ENCODE measurements at places on chromosomes 3 and 15.

DNA sequence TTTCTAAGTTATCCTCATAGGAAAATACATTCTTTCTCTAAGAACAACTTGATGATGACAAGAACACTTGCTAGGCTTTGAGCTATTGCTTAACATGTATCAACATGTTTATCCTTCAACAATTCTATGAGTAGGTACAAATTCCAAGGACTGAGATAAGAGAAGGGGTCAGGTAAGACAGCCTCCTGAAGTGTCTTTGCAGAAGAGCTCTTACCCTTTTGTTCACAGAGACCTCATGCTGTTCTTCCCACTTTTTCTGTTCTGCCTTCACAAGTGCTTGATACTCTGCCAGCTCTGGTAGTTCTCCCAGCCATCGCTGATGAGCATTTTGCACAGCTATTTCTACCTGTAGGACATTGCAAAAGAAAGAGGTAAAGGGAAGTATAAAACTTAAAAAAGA, 50.9 kb downstream of the CEP152 start:
- no peak for DNase-seq

DNA sequence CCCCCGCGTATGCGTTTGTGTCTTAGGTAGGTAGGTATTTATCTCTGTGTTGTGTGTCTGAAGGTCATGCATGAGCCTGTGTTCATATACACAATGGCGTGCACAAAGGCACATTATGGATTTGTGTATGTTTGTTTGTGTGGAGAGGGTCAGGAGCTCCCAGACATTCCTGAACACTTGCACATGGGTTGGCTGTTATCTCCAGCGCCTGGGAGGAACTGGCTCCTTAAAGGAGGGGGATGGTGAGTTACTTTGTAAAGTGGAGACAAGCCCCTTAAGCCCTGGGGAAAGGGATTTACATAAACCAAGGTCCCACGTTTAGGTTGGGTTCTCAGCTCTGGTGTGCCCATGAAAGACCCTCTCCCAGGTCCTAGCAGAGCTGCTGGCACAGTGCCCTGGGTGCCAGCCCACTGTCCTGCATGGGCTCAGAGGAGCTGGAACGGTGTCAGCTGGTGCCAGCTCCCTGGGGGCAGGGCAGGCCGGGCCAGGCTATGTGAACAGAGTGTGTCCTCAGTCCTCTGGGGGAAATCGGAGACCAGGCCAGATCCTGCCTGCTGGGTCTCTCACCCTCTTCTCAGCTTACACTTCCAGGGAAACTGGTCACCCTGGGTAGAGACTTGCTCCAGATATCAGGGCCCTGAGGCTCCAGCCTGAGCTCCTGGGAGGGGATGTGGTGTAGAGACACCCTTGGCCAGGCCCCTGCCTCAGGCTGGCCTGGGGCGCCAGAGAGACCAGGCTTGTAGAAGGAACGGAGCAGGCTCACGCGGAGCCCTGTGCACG, 25.1 kb downstream of the SNX33 start:
- no peak for DNase-seq

DNA sequence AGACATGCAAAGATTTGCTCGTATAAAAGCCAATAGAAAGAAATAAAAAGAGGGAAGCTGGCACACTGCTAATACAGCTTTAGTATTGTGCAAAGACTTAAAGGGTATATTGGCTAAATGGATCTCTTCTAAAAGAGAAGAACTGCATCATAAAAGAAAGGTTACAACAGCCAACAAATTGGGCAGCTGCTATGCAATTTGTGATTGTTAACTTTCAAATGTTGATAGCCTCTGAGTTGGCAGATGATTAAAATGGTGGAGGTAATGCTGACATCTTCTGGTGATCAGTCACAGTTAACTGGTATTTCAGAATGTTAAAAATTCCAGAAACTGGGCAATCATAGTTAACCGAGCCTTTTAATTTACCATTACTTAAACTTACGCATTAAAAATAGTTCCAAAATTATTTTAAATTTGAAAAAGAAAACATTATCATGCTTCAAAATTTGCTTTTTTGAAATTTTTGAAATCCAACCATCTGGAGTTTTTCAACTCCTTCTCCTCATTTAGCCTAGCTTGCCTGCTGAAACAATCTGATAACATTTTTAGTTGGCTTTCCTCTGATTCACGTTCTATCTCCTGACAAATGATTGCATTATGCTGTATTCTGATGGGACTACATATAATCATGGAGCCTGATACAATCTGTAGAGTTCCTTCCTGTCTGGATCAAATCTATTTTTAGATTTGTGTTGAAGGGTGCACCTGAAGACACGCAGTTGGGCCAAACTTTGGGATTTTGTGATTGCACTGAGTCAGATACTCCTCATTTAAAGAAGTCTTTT, 144.0 kb upstream of the PDZRN3 start:
- DNase-seq = no peak

DNA sequence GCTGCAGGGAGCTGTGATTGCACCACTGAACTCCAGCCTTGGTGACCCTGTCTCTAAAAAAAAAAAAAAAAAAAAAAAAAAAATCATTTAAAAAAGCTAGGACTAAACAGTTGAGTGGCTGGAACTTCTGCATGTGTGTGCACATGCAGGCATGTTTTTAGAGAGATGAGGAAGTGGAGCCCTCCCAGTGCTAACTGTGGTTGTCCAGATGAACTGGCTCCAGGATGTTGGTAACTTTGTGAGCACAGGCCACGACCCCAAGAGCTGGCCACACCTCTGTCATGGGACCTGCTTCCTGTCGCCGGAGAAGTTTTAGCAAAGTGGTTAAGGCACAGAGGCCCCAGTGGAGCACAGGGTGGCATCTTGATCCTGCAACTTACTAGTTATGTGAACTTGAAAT, 27.0 kb downstream of the CHCHD6 start:
- no peak for DNase-seq

DNA sequence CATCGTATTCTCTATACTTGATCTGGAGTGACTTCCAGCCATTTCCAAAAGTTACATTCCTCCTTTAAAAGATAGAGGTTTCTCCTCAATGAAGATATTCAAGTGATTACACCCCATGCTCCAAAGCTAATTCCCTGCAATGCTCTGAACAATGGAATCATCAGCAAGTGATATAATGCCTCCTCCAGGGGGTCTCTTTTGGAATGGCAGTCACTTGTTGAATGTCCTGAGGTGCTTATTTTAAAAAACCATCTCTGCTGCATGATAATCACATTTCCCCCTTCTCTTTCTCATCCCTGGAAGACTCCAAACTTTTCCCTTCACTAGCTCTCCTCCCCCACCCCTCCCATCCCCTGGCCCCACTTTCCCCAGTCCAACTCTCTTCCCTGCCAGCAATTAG, 2.6 kb downstream of the LHFPL4 start:
- DNase-seq = no peak

DNA sequence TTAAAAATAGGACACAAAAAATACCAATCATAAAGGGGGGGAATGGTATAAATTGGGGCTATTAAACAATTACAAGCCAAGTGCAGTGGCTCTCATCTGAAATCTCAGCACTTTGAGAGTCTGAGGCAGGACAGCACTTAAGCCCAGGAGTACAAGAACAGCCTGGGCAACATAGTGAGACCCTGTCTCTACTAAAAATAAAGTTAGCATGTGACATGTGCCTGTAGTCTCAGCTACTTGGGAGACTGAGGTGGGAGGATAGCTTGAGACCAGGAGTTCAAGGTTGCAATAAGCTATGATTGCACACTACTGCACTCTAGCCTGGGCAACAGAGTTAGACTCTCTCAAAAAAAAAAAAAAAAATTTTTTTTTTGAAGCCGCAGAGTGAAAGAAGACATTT, 23.8 kb upstream of the GABPB1 start:
- DNase-seq = no peak

DNA sequence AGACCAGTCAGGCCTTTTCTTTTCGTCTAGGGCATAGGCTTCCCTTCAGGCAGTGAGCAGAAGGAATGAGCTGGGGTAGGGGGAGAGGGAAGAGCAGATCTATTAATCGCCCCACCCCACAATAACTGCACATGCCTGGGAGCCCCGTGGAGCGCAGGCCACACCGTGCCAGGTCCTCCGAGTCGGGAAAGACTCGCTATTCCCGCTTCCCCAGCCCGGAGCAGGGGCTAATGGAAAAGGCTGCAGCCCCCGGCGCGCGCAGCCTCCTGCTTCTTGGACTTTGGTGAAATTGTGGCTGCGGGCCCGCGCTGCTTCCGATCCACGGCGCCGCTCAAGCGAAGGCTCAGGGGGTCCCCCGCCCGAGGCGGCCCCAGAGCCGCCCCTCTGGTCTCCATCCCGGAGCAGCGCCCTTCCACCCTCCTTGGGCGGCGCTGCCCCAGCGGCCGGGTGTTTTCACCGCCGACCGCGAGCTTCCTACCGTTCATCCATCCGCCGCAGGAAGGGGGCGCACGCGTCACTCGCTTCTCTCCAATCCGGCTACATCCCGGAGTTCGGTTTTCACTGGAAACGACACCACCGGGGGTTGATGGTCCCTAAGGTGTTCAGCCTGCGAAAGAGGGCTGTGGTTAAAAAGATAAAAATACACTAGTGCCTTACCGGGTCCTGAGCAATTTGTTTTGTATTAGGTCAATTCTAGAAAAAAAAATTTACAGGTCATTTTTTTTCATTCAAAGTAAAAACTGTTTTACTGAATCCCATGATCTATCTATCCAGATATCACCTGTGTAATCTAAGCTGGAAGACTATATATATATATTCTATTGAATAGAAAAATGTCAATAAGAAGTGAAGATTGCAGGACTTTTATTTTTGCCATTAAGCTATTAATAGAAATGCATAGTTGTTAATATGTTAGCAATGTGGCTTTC, 4.4 kb upstream of the SYNM start:
- no peak for DNase-seq

GRCh38 chr3:30475038-30475808, 131.2 kb upstream of the TGFBR2 start:
- DNase-seq = no peak

- DNase-seq = no peak
Measured at GRCh38 chr3:58064923-58065638, 56.9 kb downstream of the FLNB start.

DNA sequence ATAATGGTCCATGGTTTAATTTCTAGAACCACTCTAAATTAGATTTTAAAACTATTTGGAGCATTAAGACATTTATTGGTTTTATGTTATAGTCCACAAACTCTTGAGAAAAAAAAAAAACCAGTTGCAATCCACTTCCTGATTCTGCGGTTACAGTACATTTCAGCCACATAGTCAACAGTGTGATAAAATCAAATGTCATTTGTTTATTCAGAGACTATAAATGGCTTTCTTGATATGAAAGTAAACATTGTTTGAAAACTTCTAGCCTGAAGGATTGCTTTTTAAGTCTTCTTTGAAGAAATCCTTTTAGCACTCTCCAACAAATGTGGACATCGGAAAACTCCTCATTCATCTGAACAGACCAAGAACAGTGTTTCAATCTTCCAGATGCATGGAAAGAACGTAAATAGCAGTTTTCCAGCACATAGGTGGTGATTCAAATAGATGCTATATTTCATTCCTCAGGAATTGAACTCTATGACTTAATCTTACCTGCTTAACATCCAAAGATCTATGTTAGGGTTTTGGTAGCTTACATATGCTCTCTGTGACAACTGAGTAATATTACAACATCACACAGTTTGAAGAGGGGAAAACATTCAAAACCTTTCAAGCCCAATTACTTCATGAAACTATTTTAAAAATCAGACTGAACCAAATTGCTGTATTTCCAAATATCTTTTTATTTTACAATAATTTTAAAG, 87.8 kb upstream of the UBE2E2 start:
- no peak for DNase-seq

- no peak for DNase-seq
Measured at GRCh38 chr3:31248563-31248992, 284.1 kb upstream of the STT3B start.

DNA sequence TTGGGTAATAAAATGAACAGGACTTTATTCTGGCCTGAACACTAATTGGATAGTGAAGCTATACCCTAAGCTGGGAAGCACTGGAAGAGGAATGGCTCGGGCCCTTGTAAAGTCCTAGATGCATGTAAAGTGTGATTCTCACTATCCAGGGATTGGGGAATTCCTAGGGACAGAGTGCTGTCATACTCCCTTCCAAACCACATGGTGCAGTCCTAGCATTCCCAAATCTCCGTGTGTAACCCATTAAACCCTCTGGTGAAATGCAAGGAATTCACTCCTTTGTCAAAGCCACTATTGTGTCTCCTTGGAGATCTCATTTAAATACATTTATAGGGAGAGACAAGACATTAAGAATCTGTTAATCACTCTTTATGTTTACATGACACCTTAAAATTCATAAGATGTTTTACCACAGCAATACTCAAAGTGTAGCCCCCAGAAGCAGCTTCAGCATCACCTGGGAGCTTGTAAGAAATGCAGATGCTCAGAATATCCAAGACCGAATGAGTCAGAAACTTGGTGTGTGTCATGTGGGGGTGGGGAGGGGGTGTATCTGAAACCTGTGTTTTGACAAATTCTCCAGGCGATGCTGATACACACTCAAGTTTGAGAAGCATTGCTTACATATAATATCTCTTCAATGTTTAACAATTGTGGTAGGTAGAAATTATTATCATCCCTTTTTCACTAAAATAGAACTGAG, 121.8 kb upstream of the NPHP3 start:
- DNase-seq = no peak

- no peak for DNase-seq
Measured at GRCh38 chr3:193589129-193589528, 3.9 kb upstream of the OPA1 start.

GRCh38 chr3:174863488-174863887, 4.4 kb downstream of the NAALADL2 start:
- no peak for DNase-seq

DNA sequence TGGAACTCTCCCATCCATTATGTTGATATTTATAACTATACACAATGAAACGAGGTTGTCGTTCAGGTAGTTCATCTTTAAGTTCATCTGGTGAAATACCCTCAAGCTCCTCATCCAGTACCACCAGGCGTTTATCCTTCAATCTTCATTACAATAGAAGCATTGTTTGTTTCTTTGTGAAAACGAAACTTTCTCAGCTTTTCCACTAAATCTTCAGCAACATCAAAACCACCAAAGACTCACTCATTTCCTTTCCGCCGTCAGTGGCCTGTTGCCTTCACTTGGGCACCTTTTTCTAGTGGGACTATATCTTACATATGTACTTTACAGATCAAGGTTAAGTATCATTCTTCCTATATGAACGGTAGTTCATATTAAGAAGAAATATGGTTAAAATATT, 44.1 kb upstream of the TFG start:
- no peak for DNase-seq

- DNase-seq = no peak
Measured at GRCh38 chr3:2098398-2099027, at the start of gene CNTN4. Gene CNTN4 (plus strand): TSS chr3:2098866.

GRCh38 chr15:60989696-60990095, 239.4 kb downstream of the RORA start:
- no peak for DNase-seq

GRCh38 chr3:53074761-53075742, 29.2 kb upstream of the SFMBT1 start:
- DNase-seq = no peak

DNA sequence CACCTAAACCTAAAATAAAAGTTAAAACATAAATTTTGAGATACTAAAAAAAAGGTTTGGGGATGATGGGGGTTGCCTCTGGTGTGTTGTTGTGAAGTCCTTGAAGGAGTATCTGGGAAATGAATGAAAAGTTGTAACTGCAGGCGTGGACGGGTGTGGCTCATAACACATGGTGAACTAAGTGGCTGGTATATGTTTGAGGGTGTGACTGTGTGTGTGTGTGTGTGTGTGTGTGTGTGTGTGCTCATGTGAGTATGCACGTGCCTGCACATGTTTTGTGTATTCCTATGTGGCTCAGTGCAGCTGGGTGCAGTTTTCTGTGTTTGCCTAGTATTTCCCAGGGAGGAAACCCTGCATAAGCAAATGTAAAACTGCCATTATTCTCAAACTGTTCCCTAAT, 229.9 kb upstream of the TRIM42 start:
- DNase-seq = no peak
